ENCODE measurements at places on chromosomes 12 and 14.

DNA sequence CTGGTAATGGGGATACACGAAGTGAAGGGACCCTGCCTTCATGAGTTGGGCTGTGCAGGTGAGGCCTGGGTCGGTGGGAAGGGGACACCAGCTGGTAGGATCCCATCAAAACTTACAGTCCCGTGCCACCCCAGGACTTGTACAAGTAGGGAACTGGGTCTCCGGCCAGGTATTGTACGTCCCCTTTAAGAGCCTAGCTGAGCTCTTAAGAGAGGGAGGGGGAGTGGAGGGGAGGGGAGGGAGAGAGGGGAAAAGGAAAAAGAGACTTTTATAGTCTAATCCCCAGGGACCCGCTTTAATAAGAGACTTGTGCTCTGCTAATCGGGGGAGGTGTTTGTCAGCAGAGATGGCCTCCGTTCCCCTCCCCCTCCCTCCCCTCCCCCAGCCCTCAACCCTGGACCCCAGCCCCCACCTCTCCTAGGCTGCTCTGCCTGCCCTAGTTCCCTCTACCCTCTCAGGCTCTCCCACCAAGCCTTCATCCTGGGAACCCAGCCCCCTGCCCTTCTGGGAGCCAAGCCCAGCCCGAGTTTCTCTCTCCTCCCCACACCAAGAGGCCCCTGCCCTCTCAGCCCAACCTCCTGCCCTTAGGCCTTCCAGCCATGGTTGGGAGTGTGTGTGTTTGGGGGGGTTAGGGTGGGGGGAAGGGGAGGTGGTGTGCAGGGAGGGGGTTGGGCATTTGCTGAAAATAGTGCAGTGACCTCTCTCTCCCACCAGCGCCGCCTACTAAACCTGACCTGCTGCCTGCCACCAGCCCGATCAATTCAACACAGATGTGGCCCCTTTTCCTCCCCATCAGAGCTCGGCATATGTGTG, 2.6 kb downstream of the GDF11 start:
- DNase-seq: peak; percentile 79

DNA sequence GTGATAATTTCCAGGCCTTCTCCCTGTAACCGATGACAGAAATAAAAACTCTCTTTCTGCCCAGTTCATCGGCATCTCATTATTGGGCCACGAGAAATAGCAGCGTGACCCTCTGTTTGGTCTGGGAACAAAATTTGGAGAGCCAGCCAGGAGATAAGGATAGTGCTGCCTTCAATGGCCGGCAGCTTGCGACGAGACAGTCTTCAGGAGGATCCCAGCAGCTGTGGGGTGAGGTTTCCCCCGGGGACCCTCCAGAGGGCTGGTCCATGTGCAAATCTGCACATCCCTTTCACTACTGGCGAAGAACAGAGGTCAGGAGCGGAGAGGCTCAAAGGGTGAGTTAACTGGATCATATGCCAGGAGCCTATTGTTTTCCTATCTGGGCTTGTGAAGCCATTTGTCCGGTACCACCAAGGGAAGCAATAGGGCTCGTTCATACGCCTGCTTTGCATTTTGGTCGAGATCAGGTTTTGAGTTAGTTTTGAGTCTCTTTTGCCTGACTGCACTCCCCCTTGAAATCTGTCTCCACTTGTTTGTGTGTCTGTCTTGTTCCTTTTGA, 4.8 kb downstream of the SLC39A2 start:
- DNase-seq: no peak

- DNase-seq: peak; percentile 13
Measured at GRCh38 chr14:85535321-85535720, 5.4 kb downstream of the FLRT2 start.

DNA sequence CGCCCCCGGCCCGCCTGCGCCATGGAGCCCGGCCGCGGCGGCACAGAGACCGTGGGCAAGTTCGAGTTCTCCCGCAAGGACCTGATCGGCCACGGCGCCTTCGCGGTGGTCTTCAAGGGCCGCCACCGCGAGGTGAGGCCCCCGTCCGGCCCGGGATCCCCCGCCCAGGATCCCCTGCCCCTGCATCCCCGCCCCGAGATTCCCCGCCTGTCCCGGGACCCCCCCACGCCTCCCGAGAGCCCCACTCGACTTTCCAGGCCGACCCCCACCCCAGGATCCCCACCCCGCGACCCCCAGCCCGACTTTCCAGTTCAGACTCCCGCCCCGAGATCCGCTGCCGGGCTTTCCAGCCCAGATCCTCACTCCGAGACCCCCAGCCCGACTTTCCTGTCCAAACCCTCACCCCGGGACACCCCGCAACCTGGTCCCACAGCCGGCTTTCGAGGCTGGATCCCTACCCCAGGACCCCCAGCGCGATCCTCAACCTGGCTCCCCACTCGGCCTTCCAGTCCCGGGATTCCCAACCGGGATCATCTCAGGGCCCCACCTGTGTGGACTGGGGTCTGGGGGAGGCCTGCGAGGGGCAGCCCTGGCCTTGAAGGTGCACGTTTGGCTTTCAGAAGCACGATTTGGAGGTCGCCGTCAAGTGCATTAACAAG, 688 bp downstream of the ULK1 start:
- DNase-seq: no peak

DNA sequence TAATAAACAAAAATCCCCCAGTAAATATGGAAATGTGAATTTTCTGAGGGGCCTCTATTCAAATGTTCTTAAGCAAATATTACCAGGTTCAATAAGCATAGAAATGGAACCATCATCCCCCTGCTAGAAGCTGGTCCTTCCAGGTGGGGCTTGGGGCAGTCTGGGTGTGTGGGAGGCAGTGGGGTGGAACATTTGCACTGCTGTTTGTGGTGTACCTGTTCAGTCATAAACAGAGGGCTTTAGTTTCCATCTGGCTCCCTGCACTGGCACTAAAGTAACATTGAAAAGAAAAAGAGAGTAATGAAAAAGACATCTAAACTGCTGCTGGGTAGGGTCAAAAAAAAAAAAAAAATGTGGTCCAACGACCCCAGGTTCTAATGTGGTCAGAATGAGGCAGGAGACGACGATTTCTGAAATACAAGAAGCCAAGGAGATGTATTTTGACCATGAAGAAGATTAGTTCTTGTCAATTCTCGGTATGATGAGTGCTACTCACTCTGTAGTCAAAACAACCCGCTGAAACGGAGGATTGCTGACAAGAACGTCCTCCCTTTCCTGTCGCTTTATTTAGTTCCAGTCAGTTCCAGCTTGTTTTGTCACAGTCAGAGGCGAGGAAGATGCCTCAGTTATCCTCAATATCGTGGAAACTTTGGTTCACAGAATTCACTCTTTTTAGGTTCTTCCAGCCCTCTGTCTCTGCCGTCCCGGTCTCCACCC, 44.2 kb upstream of the MANSC4 start:
- no peak for DNase-seq

DNA sequence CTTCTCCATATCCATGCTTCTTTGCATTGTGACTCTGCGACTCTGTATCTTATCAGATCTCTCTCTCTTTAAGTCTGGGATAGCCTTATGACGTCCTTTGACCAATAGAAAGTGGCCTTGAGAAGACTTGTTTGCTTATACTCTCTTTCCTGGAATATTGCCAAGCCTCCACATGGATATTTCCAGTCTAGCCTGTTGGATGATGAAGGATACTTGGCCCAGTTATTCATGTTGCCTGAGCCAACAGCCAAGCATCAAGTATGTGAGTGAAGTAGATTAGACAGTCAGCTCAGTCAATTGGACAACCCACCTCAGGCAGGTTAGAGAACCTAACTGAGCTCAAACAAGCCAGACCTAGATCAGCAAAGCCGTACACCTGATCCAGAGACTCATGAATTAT, 864.2 kb upstream of the MGAT4C start:
- DNase-seq: no peak

GRCh38 chr12:62760779-62761178, 174.2 kb downstream of the PPM1H start:
- no peak for DNase-seq

DNA sequence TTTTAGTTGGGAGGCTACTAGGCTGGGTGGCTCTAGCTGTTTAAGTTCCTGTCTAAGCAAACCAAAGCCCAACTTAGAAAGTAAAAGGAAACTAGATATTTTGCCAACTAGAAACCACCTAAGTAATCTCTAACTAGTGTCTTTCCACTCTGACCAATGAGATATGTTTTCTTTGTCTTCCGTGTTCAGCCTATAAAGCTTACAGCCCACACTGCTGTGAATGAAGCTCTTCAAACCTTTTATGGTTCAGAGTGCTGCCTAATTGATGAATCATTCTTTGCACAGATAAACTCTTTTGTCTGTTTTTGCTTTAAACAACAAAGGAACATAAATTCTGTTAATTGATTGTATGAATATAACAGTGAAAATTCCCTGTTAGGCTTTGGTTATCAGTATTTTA, 66.1 kb downstream of the FUT8 start:
- peak; percentile 63 for DNase-seq

- no peak for DNase-seq
Measured at GRCh38 chr14:90159146-90159545, 97.2 kb upstream of the PSMC1 start.

DNA sequence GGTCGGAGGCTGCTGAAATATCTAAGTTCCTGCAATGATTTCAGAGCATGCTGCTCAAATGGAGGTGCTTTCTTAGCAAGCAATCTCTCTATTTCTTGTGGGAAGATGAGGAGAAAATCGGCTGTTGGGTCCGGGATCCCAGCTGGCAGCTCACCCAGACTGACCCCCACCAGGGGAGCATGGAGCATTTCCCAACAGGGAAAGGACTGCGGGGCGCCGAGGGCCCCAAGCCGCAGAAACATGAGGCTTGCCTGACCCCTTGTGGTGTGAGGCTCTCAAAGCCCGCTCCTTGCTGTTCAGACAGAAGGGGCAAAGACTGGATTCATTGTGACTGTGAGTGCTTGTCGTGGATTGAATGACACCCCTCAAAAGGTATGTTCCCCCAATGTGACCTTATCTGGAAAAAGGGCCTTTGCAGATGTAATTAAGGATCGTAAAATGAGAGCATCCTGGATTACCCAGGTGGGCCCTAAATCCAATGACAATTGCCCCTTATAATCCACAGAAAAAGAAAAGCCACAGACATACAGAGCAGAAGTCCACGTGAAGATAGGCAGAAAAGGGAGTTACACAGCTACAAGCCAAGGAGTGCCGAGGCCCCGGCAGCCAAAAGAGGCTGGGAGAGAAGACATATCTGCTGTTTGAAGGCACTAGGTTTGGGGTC, 116.3 kb upstream of the VASH1 start:
- DNase-seq: peak; percentile 7

GRCh38 chr14:34356264-34356654, 105.8 kb downstream of the SPTSSA start:
- no peak for DNase-seq

DNA sequence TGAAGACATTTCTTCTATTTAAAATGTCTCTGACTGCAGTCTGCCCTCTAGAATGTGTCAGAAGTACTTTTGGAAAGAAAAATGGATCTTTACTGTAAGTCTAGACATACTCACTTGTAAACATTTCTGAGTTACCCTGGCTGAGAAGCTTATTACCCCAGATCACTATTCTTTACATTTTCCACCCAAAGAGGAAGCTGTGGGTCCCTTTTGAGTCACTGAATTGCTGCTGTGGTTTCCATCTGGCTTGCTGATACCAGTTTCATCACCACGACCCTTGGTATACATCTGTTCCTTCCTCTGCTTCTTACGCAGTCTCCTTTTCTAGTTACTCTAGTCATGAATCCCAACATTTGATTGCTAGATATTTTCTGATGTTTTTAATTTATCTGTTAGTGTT, 20.2 kb upstream of the CLEC4D start:
- no peak for DNase-seq

- no peak for DNase-seq
Measured at GRCh38 chr12:84172823-84173424, 739.7 kb downstream of the SLC6A15 start.

DNA sequence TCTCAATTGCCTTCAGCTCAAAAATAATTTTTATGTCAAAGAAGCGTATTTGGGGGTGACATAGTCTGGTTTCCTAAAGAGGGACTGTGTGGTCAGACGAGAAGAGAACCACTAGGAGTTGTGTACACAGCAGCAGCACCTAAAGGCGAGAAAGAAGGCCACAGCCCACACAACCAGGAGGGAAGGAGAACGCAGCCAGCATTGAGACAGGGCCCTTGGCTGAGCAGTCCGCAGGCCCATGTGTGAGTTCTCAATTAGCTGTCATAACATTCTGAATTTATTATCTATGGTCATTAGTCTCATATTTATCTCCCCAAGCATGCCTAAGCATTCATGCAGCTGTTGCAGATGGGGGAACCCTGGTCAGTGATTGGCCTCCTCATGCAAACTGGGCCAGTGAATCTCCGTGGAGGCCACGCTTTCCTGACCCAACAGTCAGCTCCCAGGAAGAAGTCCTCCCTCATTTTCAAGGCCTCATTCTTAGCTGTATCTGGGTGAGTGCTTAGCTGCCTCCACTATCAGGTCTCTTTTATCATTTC, 81.2 kb upstream of the ATF7IP start:
- no peak for DNase-seq

GRCh38 chr14:60102389-60102788, 10.7 kb downstream of the PCNX4 start:
- DNase-seq: peak; percentile 95

DNA sequence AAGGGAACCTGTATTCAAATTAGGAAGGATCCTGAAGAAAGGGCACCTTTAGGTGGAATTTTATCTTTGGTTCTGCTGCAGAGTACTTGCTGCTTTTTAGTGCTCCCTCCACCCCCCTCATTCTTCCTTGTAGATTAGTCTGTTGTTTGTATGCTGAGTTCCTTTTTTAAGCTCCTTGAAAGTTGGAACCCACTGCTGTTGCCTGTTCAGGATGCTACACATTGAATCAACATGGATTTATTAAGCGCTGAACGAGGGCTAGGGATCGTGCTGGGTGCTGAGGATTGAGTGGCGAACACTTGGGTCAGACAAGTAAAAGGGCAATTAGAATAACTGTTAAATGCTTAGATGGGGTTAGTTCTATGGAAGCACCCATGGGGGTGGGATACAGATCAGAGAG, 884 bp upstream of the AMN1 start:
- no peak for DNase-seq

GRCh38 chr12:73629893-73630831, 907.5 kb upstream of the ATXN7L3B start:
- no peak for DNase-seq

Data from fibroblast of skin of right quadriceps (primary cell).